ENCODE measurements at places on chromosomes 5 and 9.
A peak's percentile ranks its signal among the peaks of the same experiment; 100 is the strongest.

DNA sequence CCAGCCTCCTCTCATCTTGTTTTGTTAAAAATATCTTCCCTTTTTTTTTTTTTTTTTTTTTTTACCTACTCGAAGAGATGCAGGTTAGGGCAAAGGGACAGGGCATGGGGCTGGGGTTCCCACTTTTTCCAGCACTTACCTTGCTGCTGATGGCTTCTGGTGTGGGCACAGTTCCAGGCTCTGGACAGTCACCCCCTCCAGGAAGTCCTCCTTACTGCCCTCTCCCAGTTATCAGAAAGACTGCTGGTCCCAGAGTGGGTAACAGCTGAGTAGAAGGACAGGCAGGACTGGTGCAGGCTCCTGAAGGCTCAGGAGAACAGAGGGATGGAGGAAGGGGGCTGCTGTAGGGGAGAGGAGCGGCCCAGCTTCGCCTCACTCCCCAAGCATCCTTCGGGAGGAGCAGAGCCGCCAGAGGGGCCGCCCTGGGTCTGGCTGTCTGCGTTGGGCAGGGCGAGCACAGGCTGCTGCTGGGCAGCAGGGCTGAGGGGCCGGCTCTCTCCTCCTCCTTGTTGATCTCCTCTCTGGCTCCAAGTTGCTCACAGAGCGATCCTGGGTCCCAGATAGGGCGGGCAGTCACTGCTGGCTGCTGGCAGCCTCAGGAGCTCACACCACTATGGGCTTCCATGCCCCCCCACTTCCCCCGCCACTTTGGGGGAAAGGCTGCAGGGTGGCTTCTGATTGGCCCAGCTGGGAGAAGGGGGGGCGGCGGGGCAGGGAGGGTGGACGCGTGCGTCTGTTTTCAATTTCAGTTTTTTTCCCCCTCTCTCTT lies at the start of gene PDGFRB:
Gene PDGFRB (minus strand): TSS at position 588 of the 769 bp plus-strand sequence. CDS start 18,798 bp downstream, outside the sequence.
- peak; percentile 76 for DNase-seq

- DNase-seq = no peak
Measured at GRCh38 chr5:95007921-95008597, 276.8 kb downstream of the MCTP1 start.

GRCh38 chr5:149211566-149211965 lies 60.1 kb upstream of the AFAP1L1 start:
- no peak for DNase-seq

GRCh38 chr5:11504886-11505193 lies 399.4 kb downstream of the CTNND2 start:
- DNase-seq = no peak

GRCh38 chr9:130235558-130236435 lies 29.8 kb upstream of the HMCN2 start:
- peak; percentile 76 for DNase-seq

GRCh38 chr9:137972988-137973470 lies 95.4 kb downstream of the CACNA1B start:
- DNase-seq = no peak
